ENCODE measurements at places on chromosomes 11 and 22.

GRCh38 chr11:91164452-91164822, 941.6 kb upstream of the CHORDC1 start:
- DNase-seq, result no peak

- DNase-seq, result no peak
Observed at GRCh38 chr11:120529911-120530310, 18.4 kb downstream of the GRIK4 start.

- DNase-seq, result no peak
Observed at GRCh38 chr11:32497951-32498350, 62.6 kb upstream of the WT1 start.

GRCh38 chr22:28187612-28188011, 268.6 kb upstream of the PITPNB start:
- DNase-seq, result no peak

- no peak for DNase-seq
Observed at GRCh38 chr11:58600510-58600909, 21.6 kb downstream of the ZFP91 start.

DNA sequence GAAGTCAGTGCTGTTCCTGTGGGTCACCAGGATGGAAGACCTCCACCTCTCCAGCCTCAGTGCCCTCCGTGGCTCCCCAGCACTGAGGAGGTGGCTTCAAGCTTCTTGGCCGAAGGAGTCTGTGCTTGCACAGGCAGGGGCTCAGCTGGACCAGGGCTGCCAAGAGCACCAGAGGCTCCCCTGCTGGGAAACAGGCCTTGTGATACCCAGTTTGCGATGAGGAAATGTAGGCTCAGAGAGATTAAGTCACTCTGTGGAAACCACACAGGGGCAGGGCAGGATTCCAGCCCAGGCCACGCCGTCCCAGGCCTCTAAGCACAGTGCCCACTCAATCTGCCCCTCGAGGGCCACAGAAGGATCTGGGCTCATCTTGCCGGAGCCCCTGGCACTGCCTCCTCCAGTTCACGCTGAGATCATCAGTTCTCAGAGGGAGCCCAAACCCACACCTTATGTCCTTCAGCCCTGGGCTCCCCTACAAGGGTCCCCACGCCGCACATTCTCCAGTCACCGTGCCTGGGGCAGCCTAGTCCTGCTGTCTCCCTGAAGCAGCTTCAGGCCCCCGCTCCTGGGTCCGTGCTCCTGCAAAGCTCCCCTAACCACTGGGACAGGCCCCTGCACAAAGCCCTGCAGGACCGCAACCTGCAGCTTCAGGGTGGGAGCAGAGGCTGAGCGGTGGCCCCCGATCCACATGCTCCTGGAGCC, 21.6 kb downstream of the ANO1 start:
- peak; percentile 41 for DNase-seq

GRCh38 chr11:86726770-86727504, 54.5 kb upstream of the ME3 start:
- DNase-seq, result no peak

GRCh38 chr11:121967131-121967704, 148.8 kb downstream of the BLID start:
- no peak for DNase-seq

DNA sequence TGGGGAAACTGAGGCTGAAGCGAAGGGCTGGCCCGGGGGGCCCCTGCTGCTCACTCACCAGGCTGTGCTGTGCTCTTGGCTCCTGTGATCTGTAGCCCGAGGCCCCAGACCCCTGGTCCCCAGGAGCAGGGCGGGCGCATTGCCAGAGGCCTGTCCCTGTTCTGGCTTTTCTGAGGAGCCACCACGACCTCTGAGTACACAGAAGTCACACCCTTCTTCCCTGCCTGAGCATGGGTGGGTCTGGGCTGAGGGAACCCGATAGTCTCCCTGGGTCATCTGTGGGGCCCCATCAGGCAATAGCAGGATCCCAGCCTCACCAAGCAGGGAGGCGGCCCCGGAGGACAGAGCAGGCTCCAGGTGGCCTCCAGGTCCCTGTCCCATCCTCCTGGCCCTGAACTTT, 5.1 kb downstream of the CASTOR1 start:
- no peak for DNase-seq

GRCh38 chr11:113159988-113160807, 154.2 kb upstream of the TTC12 start:
- DNase-seq, result no peak

GRCh38 chr22:30205281-30206115, 41.1 kb downstream of the LIF start:
- peak; percentile 100 for DNase-seq

DNA sequence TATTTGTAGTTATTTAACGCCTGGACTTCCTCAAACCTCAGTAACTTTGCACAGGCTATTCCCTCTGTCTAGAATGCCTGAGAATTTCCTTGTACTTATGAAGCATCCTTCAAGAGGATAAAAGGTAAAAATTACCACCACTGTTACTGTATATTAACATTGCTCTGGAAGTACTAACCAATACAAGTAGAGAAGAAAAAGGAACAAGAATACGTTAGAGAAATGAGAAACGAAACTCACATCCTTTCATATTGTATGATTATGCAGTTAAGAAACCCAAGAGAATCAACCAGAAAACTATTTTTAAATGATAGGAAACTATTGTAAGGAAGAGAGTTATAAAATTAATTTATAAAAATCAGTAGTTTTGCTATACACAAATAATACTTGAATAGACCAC, 48.2 kb upstream of the OR5P2 start:
- DNase-seq, result no peak

DNA sequence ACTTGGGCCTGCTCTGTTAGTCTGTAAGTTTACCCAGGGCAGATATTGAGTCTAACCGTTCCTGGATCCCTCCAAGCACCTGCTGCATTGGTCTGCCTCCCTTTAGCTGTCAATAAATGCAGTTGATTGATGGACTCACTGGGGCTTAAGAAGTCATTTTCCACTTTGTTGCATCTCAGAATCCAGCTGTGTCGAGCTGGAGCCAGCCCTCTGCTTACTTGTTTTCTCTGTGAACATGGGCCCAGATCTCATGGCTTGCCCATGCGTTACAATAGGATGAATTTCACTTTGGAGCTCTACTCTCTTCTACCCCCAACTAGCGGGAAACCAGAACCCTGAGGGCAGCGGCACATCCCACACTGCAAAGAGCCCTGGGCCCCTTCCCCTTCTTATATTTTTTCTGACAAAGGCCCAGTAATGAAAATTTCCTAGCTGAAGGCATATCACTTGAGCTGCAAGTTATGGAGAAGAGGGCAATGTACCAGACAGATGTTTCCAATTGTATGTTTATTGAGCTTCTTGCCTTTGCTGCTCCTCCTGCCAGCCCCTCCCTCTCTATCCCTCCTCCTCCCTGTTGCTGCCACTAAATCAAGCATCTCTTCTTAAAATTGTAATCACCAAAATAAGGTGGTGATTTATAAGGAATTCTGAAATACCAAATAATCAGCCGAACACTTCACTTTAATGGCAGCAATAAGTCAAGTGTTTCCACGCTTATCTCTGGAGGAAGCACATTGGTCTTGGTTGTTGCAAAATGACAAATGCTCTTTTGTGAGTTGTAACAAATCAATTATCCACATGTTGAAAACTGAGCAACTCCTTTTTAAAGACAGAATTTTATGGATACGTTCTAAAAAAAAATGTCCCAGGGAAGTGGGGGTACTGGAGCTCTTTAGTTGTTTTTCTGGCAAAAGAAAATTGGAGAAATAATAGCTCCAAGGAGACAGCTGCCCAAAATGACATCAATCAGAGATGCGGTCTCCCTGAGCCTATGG, 212.3 kb upstream of the ZBED5 start:
- no peak for DNase-seq

DNA sequence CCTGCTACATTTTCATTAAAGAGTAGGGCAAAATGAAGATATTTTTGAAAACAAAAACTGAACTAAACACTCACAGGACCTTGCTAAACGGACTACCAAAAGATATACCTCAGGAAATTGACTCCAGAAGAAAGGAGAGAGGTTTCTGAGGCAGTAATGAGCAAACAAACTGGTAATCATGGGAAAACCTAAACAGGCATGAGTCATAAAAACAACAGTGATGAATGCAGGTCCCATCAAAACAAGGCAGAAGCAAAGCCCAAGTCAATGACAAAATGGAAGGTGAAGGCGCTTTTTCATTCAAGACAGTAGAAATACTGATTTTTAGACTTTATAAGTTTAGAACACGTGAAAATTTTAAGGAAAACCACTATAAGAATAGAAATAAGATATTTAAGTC, 104.5 kb downstream of the EFCAB6 start:
- DNase-seq, result no peak

Measured in IMR-90 (cell line).